ENCODE measurements at places on chromosomes 2 and 18.

DNA sequence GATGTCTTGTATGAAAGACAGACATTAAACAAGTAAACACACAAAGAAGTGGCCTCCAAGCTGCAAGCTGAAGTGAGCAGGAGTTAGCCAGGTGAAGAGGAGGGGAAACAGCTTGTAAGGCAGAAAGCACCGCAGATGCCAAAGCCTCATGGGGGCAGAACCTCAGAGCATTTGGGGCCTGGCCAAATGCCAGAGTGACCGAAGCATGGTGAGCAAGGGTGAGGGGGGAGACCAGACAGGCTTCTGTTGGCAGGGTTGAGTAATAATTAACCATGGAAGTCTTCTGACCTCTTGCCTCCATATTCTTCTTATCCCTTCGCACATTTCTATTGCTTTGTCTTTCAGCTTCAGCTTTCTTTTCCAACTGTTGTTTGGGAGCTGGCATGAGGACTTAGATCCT is 5.6 kb downstream of the QPCT start:
- no peaks in the 10 kb centered on the region for H3K4me1 ChIP-seq
- peak; percentile 20 for DNase-seq
- H3K4me3 ChIP-seq: no peak overlapping the region
- no peaks in the 10 kb centered on the region for H3K27me3 ChIP-seq
- H3K36me3 ChIP-seq: no peaks in the 10 kb centered on the region

DNA sequence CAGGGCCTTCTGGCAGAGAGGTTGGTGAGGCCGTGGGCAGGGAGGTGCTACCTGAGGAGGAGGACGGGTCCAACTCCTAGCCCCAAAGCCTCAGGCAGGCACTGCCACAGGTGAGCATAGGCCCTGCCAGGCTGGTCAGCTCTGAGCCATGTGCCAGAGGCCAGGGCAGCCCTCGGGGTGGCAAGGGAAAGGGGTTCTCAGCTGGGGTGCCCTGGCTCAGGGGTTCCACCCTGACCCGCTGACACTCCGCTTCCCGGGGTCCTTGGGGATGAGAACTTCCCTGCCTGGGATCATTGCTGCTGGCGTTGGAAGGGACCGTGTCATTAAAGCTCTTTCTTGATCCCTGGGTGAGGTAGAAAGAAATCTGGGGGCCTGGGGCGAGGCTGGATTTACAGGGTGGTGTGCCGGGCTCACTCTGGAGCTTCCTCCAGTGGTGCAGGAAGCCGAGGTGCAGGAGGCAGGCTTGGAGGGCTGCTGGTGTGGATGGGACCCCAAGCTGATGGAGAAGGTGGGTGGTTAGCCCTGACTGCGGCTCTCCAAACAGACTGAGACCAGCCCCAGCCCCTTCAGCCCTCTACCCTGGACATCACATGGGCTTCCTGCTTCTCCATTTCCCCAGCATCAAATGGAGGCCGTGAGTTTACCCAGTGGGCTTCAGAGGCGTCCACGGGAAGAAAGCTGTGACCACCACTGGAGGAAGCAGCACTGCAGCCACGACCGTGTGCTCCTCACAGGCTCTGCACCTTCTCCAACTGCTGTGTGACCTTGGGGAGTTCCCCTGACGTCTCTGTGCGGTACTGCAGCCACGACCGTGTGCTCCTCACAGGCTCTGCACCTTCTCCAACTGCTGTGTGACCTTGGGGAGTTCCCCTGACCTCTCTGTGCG is 295.2 kb downstream of the NDUFA10 start:
- H3K27me3 ChIP-seq: no peaks in the 10 kb centered on the region
- no peaks in the 10 kb centered on the region for H3K36me3 ChIP-seq
- no peak for DNase-seq
- no peaks in the 10 kb centered on the region for H3K4me1 ChIP-seq
- no peak overlapping the region for H3K27ac ChIP-seq

- peaks cover 6% of the 10 kb centered on the region for H3K4me1 ChIP-seq
- no peak overlapping the region for H3K4me3 ChIP-seq
- DNase-seq: no peak
- no peak overlapping the region for H3K27ac ChIP-seq
- H3K27me3 ChIP-seq: no peaks in the 10 kb centered on the region
Observed at GRCh38 chr2:109527846-109528705, 85.7 kb downstream of the SEPTIN10 start.

- no peak for DNase-seq
- no peak overlapping the region for H3K27ac ChIP-seq
- no peak overlapping the region for H3K4me3 ChIP-seq
- no peaks in the 10 kb centered on the region for H3K27me3 ChIP-seq
Observed at GRCh38 chr2:25885933-25886332, 7.6 kb upstream of the ASXL2 start.

DNA sequence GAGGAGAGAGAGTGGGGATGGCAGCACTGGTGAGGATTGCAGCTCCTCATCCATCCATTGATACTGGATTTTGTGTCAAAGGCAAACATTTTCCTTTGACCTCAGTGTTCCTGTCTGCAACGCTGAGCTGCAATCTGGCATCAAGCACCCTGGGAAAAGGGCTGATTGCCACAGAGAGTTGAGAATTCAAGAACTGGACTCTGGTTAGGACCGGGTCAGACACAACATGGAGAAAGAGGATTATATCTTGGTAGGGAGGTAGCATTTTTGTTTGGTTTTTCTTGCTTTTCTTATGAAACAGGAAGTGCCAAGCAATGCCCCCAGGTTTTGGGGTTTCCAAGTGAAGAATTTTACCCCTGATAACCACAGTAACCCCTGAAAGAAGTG is 81.9 kb upstream of the PKDCC start:
- no peaks in the 10 kb centered on the region for H3K36me3 ChIP-seq
- no peak overlapping the region for H3K27ac ChIP-seq
- no peak for DNase-seq
- no peaks in the 10 kb centered on the region for H3K27me3 ChIP-seq

- H3K27me3 ChIP-seq: no peaks in the 10 kb centered on the region
- H3K4me1 ChIP-seq: no peaks in the 10 kb centered on the region
- no peak overlapping the region for H3K4me3 ChIP-seq
- no peaks in the 10 kb centered on the region for H3K36me3 ChIP-seq
Observed at GRCh38 chr2:171505374-171505773, 16.9 kb upstream of the CYBRD1 start.

DNA sequence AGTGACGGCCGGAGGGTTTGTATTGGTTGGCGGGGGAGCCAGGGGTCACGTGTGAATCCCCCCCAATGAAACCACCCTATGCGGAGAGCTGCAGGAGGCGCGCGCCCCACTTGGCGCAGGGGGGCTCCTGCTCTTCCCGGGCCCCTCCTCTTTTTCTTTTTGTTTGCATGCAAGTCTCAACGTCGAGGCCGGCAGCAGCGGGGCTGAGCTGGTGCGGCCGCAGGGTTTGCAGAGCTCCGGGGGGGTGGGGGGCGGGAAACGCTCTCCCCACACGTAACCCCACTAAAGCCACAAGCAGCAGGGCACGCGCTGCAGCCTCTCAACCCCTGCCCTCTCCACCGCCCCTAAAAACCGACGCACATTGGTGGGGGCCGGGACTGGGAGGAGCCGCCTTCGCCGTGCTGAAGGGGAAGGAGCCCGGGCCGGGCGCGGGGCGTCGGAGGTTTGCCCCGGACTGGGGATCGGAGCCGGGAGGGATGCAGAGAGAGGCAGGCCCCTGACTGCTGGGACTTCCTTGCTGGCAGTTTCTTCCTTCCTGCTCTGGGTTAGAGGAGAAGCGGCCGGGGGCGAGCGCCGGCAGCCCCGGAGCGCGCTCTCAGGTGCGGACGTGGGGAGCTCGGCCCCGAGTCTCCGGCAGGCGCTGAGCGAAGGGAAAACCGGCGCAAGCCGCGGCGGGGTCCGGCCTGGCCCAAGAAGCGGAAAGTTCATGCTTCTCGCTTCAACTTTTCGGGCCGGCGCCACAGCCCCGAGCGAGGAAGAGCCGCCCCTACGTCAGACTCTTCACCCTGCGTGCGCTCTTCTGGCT is 864 bp downstream of the LBH start:
- no peaks in the 10 kb centered on the region for H3K27me3 ChIP-seq
- no peaks in the 10 kb centered on the region for H3K36me3 ChIP-seq
- peak overlapping the region; percentile 95 for H3K27ac ChIP-seq
- peak overlapping the region; percentile 71 for H3K4me3 ChIP-seq

GRCh38 chr2:157900203-157900602 is 24.1 kb upstream of the ACVR1 start:
- H3K36me3 ChIP-seq: no peaks in the 10 kb centered on the region
- H3K4me1 ChIP-seq: peaks cover 12% of the 10 kb centered on the region
- no peak overlapping the region for H3K4me3 ChIP-seq
- DNase-seq: no peak
- no peak overlapping the region for H3K27ac ChIP-seq

Measured in ovary (tissue), 10 donors.